Retinal pigment epithelial cell (primary cell): ENCODE measurements at places on chromosomes 5 and 9.

DNA sequence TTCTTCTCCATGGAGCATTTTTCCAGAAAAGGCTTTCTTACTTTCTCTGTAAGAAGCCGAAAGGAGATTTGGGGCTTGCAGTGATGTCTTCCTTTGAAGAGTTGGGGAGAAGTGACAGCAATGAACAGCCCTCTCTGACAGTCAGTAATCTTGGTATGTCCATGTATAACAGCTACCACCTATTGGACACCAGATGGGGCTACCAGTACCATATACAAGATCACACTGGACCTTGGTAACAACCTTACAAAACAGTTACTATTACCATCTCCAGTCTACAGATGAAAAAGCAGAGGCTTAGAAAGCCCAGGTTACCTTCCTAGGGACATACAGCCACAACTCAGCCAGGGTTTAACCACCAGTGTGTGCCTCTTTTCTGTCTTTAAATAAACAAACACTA is 272.7 kb upstream of the TRPC7 start:
- DNase-seq = no peak

GRCh38 chr9:137456864-137457405 is 2.2 kb downstream of the NSMF start:
- DNase-seq = no peak

DNA sequence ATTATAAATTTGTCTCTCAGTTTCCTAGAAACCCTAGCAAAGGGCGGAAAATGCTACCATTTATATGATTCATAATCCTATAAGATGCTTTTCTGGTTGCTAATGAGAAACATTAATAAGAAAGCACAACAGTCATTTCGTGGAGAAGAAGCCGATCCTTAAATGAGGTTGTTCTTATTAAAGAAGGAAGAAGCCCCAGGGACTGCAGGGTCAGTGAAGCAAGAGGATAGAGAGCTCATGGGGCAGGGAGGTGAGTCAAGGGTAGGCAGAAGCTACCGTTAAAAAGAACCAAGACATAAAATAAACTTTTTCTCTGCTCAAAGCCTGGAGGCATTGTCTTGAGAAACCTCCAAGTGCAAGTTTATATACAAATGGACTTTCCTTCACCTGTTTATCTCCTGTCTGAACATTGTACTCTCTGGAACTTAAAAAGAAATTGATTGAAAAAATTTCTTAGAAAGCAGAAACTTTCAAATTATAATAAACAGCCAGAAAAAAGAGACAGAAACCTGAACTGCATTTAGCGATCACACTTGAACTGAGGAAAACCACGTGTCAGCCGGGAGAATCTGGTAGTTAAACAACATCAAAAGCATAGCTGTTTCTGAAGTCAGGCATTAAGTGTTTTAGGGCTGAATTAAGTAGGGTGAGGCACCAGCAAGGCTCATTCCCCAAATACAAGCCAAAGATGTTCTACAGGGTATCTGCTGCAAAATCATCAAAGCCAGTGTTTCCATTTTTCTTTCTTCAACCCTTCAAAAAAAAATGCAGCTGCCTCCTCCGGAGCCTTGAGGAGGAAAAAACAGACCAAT is 21.9 kb downstream of the HTR4 start:
- DNase-seq = no peak

DNA sequence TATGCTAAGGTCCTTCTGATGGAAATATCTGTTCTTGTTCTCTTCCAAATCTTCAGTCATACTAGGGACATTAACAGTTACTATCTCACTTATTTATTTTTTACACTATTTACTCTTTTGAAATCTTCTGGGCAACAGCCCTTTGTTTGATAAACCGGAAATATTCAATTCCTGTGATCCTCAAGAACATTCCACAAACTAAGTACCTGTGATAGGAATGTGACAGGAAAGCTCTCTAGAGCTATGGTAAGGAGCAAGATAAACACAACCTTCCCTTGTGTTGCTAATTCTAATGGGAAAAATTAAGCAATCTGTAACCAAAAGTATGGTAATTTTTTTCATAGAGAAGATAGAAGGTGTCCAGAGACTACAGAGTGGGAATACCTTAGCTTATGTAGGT is 22.0 kb upstream of the ANKRD34B start:
- no peak for DNase-seq

DNA sequence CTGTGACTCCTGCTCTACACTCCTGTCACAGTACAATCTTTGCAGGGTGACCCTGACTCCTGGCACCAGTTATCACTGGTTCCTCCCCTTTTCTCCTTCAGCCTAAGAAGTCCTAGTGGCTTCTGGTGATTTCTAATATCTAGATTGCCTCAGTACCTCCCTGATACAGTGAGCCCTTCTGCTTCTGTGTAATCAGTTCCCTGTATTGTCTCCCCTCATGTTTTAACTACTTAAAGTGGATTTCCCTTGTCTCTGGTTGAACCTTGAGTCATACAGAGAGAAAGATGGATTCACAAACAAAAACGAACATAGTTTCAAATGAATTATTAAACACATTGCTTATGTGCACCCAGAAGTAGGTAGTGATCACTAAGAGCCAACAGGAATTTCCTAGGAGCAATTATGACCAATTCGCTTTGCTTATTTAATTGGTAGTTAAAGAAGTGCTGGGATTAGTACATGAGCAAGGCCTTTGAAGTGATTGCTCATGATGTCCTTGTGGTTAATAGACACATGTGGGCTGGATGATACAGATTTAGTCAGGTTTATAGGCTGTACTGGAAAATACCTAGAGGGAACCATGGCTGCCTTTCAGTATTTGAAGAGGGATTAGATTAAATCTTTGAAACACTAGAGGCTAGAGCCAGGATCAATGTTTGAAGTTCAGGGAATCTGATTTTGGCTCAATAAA is 145.8 kb upstream of the MEF2C start:
- DNase-seq = no peak
